Thyroid gland (tissue), 4 donors: ENCODE measurements at places on chromosomes 7 and 10. TPM values are rescaled to one million over a fixed set of nuclear protein-coding genes. Genes with fewer than 3 reads are reported as not detected.

Gene SORBS1
- 37.9 TPM for total RNA-seq

Gene IQCE
- 16.0 TPM for total RNA-seq

Gene ATG9B
- total RNA-seq: not detected

Gene RAMP3
- 87.2 TPM for total RNA-seq

Gene GNGT1
- not detected for total RNA-seq

Gene ZNF12
- 43.9 TPM for total RNA-seq

DNA sequence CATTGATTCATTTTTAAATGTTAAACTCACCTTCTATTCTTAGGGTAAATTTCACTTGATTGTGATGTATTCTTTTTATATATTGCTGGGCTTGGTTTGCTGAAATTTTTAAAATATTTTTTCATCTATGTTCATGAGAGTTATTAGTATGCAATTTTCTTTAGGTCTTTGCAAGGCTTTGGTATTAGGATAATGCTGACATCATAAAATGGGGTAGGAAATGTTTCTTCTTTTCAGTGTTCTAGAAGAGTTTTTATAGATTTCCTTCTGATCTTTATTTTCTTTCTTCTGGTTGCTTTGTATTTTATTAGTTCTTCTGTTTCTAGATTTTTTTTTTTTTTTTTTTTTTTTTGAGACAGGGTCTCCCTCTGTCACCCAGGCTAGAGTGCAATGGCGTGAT lies 56.3 kb downstream of the AHCYL2 start:
- no peak overlapping the region for H3K27ac ChIP-seq
- no peaks in the 10 kb centered on the region for H3K36me3 ChIP-seq
- no peak overlapping the region for H3K4me3 ChIP-seq
- no peaks in the 10 kb centered on the region for H3K4me1 ChIP-seq

- peak overlapping the region; percentile 58 for H3K27ac ChIP-seq
- H3K36me3 ChIP-seq: no peaks in the 10 kb centered on the region
- H3K4me3 ChIP-seq: no peak overlapping the region
- H3K4me1 ChIP-seq: no peaks in the 10 kb centered on the region
These were observed 63.8 kb downstream of the MKI67 start for GRCh38 chr10:128062331-128062880.

- H3K4me3 ChIP-seq: no peak overlapping the region
- no peaks in the 10 kb centered on the region for H3K27me3 ChIP-seq
- no peak overlapping the region for H3K27ac ChIP-seq
- H3K4me1 ChIP-seq: no peaks in the 10 kb centered on the region
These were observed 33.9 kb downstream of the C10orf105 start for GRCh38 chr10:71685554-71686232.

- H3K27me3 ChIP-seq: no peaks in the 10 kb centered on the region
- H3K27ac ChIP-seq: no peak overlapping the region
- no peaks in the 10 kb centered on the region for H3K36me3 ChIP-seq
- H3K4me3 ChIP-seq: no peak overlapping the region
- H3K4me1 ChIP-seq: no peaks in the 10 kb centered on the region
These were observed 896.9 kb downstream of the SORCS1 start for GRCh38 chr10:106267591-106267990.

- DNase-seq: no peak
- no peak overlapping the region for H3K4me3 ChIP-seq
- H3K36me3 ChIP-seq: no peaks in the 10 kb centered on the region
- no peak overlapping the region for H3K27ac ChIP-seq
- H3K4me1 ChIP-seq: peaks cover 10% of the 10 kb centered on the region
These were observed 17.7 kb upstream of the ZNRF2 start for GRCh38 chr7:30266686-30267085.

- H3K4me3 ChIP-seq: no peak overlapping the region
- H3K36me3 ChIP-seq: no peaks in the 10 kb centered on the region
- H3K4me1 ChIP-seq: no peaks in the 10 kb centered on the region
- H3K27ac ChIP-seq: no peak overlapping the region
These were observed 258.2 kb downstream of the KIF20B start for GRCh38 chr10:89959433-89960110.

DNA sequence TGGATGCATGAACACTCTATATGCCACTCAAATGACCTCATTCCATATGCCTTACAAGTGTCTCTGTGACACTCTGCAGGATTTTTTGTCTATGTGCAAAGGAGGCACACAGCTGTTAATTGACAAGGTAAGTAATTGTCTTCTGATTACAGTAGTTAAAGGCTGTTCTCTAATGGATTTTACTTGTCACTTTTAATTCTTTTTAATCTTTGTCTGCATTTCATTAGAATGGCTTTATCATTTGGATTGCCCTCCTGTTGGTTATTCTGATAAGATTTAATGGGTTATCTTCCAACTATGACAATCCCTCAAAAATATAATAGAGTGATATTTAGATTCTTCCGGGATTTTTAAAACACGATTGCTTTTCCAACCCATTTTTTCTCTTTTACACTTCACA lies 290.0 kb upstream of the TEX47 start:
- no peaks in the 10 kb centered on the region for H3K27me3 ChIP-seq
- no peaks in the 10 kb centered on the region for H3K4me1 ChIP-seq
- H3K36me3 ChIP-seq: no peaks in the 10 kb centered on the region
- DNase-seq: no peak
- H3K27ac ChIP-seq: no peak overlapping the region
- H3K4me3 ChIP-seq: no peak overlapping the region

DNA sequence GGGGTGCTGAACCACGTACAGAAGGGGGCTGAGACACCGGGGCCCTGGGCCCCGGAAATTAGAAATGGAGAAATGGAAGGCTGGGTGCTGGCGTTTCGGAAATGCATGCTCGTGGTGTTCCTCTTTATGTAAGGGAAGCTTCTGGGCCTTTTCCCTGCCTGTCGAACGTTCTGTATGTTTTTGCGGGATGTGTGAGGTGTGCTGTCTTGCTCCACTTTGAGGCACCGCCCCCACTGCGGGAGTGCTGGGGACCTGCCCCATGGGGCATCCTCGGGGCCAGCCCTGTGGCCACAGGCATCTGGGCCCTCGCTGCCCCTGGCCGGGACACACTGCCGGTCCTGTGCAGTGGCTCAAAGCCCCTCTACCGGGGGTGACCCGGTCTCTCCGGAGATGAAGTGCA lies 1.7 kb upstream of the VENTX start:
- H3K4me3 ChIP-seq: no peak overlapping the region
- peaks cover 31% of the 10 kb centered on the region for H3K27me3 ChIP-seq
- DNase-seq: no peak
- no peaks in the 10 kb centered on the region for H3K36me3 ChIP-seq
- H3K4me1 ChIP-seq: peaks cover 27% of the 10 kb centered on the region
- H3K27ac ChIP-seq: no peak overlapping the region

GRCh38 chr7:7385421-7385820 lies 150.3 kb downstream of the COL28A1 start:
- no peak for DNase-seq
- H3K4me1 ChIP-seq: no peaks in the 10 kb centered on the region
- H3K27me3 ChIP-seq: no peaks in the 10 kb centered on the region
- no peaks in the 10 kb centered on the region for H3K36me3 ChIP-seq
- H3K27ac ChIP-seq: no peak overlapping the region

DNA sequence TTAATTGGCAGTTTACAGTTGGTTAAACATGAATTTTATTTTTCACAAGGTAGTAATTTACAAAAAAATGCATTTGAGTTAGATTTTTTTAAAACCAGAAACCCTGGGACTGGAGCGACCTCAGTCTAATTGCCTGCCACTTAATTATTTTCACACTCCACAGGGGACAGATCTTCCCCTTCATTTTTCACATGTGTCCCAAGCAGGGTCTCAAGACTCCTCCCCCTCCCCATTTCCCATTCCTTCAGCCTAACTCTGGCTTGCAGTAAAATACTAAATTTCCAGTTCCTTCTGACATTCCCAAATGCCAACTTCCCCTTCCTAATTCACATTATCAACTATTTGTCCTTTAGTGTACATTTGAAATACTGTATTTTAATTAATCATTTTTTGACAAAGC lies 948 bp downstream of the ZNF138 start:
- peak overlapping the region; percentile 57 for H3K4me3 ChIP-seq
- peaks cover 7% of the 10 kb centered on the region for H3K36me3 ChIP-seq
- no peak for DNase-seq
- peaks cover 5% of the 10 kb centered on the region for H3K4me1 ChIP-seq
- no peaks in the 10 kb centered on the region for H3K27me3 ChIP-seq

DNA sequence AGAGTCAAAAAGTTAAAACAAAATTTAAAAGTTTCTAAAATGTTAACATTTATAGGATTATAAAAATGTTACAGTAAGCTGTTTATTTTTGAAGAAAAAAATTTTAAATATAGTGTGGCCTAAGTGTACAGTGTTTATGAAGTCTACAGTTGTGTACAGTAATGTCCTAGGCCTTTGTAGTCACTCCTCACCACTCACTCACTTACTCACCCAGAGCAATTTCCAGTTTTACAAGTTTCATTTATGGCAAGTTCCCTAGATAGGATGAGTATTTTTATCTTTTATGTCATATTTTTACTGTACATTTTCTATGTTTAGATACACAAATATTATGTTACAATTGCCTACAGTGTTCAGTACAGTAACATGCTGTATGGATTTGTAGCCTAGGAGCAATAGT lies 419.9 kb downstream of the ARL4A start:
- no peaks in the 10 kb centered on the region for H3K4me1 ChIP-seq
- H3K27ac ChIP-seq: no peak overlapping the region
- H3K4me3 ChIP-seq: no peak overlapping the region

- no peak overlapping the region for H3K27ac ChIP-seq
- no peak overlapping the region for H3K4me3 ChIP-seq
- no peaks in the 10 kb centered on the region for H3K36me3 ChIP-seq
- no peak for DNase-seq
- no peaks in the 10 kb centered on the region for H3K27me3 ChIP-seq
These were observed 16.2 kb upstream of the MACC1 start for GRCh38 chr7:20233362-20233761.

DNA sequence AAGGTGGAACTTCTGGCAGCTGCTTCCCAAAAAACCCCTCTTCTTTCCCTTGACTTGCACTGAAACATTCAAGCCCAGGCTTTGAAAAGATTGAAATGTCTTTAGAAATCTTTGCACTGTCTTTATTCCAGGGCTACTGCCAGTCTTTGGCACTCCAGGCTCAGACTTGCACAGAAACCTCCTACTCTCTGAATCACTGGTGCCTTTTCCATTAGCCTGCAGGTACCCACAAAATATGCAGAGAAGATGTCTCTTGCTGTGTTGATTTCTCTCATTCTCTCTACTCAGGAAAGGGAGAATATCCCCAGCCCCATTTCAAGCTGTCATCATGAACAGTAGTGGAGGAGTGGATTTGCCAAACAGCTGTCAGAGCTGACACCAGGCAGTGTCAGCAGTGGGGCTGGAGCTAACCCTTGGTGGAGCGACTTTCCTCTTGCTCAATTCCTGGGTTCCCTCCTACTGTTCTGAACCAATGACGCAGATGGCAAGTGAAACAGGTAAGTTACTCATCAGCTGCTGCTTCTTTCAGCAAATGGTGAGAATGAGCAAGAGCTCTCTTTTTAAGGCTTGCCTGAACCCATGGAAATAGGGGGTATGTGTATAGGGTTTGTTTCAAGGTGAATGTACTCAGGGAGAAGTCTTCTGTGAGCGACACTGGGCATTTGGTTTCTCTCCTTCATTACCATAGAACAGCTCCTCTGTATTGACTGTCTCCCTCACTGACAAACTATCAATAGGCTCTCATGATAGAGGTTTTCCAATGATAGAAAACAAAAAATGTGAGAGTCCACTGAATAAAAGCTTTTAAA lies 362.4 kb downstream of the ADRA2A start:
- H3K27ac ChIP-seq: no peak overlapping the region
- H3K4me1 ChIP-seq: no peaks in the 10 kb centered on the region
- no peak for DNase-seq

DNA sequence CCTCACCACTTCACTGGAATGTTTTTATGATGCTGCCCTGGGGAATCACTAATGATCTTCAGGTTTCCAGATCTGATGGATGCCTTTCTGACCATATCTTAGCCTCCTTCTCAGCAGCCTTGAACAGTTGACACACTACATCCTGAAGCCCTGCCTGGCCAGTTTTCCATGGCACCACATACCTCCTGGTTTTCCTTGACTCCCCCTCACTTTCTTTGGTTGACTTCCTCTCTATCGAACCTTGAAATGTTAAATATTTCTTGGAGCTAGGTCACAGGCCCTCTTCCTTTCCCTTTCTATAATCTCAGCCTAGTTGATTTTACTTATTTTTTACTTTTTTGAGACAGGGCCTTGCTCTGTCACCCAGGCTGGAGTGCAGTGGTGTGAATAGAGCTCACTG lies 108.8 kb upstream of the CDK1 start:
- H3K27ac ChIP-seq: peak overlapping the region; percentile 21
- no peak for DNase-seq
- no peaks in the 10 kb centered on the region for H3K4me1 ChIP-seq
- H3K4me3 ChIP-seq: no peak overlapping the region
- H3K27me3 ChIP-seq: no peaks in the 10 kb centered on the region
- no peaks in the 10 kb centered on the region for H3K36me3 ChIP-seq

GRCh38 chr7:98418636-98419315 lies 17.9 kb upstream of the BAIAP2L1 start:
- DNase-seq: no peak
- no peaks in the 10 kb centered on the region for H3K36me3 ChIP-seq
- H3K27ac ChIP-seq: no peak overlapping the region
- no peak overlapping the region for H3K4me3 ChIP-seq
- H3K27me3 ChIP-seq: no peaks in the 10 kb centered on the region

DNA sequence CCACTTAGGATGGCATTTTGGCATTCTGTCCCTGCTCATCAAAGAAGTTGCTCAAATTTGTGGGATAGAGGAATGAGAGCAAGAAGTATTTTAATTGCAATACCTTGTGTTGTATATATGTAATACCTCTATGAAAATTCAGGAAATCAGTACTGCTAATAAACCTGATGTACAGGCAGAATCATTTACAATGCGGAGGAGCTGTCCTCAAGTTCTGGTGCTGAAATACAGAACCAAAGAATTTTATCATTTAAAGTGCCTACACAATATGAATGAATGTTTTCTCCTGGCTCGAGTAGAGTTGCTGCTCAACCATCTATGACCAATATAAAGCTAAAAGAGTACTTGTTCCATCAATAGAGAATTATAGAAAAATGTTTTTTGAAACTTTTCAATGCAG lies 305.8 kb downstream of the PLXNA4 start:
- H3K36me3 ChIP-seq: no peaks in the 10 kb centered on the region
- DNase-seq: no peak
- H3K27me3 ChIP-seq: no peaks in the 10 kb centered on the region
- H3K4me3 ChIP-seq: no peak overlapping the region
- no peak overlapping the region for H3K27ac ChIP-seq
